RWPE2 (cell line): ENCODE measurements at places on chromosomes 12 and 14.
A peak's percentile ranks its signal among the peaks of the same experiment; 100 is the strongest.

- no peak for DNase-seq
Observed at GRCh38 chr14:23119363-23120327, 590 bp upstream of the CEBPE start.

DNA sequence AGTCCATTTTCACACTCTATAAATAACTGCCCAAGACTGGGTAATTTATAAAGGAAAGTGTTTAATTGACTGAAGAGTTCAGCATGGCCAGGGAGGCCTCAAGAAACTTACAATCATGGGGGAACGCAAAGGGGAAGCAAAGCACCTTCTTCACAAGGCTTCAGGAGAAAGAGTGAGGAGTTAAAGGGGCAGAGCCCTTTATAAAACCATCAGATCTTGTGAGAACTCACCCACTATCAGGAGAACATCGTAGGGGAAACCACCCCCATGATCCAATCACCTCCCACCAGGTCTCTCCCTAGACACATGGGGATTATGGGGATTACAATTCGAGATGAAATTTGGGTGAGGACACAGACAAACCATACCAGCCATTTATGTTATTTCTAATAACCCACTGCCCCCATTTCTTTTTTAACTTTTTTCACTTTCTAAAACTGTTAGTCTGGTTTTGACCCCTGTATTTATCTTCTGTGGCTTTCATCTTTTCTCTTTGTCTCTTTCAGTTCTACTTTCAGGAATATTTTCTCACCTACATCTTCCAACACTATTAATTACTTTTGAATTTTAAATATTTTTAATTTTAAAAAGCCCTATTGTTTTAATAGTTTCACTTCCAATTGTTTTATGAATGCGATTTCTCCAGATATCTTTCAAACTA, 44.5 kb downstream of the WDR89 start:
- no peak for DNase-seq

DNA sequence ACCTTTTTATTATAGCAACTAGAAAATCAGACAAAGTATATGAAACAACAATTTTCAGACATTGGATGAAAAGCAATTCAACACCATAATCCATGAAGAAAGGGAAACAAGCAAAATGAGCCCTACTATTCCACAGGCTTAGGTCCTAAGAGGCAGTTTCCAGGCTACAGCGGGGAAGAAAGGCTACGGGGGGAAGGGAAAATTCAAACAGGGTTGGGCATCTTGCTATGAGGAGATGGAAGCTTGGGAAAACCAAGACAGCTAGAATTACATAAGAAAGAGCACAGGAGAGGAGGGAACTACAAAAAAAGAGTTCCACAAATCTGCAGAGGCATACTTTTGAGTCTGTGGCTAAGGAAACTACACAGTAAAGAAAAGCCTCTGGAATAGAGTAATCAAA, 356.0 kb upstream of the CLEC14A start:
- no peak for DNase-seq

DNA sequence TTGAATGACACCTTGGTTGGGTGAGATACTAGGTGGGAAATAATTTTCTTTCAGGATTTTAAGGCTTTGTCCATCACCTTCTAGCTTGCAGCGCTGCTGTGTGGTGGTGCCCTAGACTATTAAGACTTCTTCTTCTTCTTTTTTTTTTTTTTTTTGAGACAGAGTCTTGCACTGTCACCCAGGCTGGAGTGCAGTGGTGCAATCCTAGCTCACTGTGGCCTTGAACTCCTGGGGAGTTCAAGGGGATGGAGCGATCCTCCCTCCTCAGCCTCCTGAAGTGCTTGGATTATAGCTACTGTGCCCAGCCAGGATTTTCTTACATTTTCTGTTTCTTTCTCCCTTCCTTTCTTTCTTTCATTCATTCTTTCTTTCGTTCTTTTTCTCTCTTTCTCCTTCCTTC, 10.3 kb upstream of the MTA1 start:
- no peak for DNase-seq

- no peak for DNase-seq
Observed at GRCh38 chr12:128258866-128259555, 8.0 kb upstream of the TMEM132C start.

- DNase-seq: no peak
Observed at GRCh38 chr14:44287858-44288257, 219.2 kb downstream of the FSCB start.

DNA sequence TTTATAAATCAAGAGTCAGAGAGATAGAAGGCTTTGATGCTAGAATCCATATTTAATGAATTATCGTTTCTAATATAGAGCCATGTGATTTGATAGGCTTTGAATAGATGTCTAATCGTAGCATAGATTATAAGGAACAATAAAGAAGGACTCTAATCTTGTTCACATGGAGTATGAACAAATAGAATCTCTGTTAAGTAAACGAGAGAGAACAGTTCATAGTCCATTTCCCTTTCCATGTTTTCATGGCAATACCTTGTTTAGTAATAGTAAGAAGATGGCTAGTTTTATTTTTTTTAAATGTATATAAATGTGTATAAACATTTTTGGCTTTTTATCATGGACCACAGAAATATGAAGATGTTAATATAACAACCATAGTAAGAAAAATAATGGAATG, 32.3 kb upstream of the RAD51AP1 start:
- no peak for DNase-seq

- no peak for DNase-seq
Observed at GRCh38 chr12:94495445-94496115, 35.9 kb upstream of the CEP83 start.

DNA sequence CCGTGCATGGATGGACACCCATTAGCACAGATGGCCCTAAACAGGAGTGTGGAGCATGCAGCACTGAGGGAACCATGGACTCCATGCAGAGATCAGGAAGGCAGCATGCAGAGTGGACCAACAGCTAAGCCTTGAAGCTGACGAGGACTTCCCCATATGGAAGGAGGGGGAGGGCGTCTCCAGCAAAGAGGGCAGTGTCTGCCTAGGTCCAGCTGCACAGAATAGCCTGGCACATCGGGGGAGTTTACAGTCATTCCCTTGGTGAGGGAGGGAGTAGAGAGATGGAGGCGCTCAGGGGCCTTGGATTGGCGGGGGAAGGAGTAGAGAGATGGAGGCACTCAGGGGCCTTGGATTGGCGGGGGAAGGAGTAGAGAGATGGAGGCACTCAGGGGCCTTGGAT, 64.5 kb downstream of the ANKRD9 start:
- DNase-seq: peak; percentile 37

DNA sequence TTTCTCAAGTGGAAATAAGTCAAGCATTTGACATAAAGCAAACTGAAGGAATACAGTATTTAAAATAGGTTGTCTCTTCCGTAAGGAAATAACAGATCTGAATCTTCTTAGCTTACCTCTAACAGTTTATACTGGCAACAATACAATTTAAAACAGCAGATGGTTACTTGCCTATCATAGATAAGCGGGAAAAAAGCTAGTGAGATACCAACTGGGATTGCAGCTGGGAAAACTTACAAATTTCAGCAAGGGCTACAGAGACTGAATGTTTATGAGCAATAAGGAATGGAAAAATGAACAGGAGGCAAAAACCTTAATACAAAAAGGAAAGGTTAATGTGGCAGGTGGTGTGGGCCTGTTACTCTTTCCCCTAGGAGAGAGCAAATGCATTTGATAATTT, 220.0 kb downstream of the RASSF9 start:
- no peak for DNase-seq

GRCh38 chr14:91912035-91912434, 35.5 kb downstream of the FBLN5 start:
- DNase-seq: no peak

- peak; percentile 51 for DNase-seq
Observed at GRCh38 chr12:75208856-75209811, 505 bp downstream of the KCNC2 start.

DNA sequence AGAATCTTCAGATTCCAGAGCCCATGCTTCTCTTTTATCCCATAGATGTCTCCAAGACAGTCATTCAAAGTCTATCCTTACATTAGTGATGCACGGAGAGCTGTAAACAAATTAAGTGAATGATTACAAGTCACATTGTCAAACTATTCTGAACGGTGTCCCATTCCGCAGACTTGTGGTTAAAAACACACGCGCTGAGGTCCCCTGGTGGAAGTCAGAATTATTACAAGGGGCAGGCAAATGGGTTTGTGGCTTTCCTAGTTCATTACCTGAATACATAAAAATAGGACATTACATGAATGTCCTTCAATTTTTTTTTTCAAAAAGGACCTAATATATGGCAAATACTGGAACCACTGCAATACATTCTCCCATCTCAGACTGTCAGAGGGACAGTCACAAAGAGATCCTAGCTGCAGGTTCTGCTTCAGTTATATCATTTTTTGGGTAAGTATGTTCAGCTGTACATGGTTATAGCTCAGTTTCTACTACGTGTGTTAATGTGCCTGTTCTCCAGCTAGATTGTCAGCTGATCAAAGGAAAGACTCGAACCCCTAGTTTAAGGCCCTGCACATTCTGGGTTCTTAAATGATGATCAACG, 53.1 kb upstream of the STON2 start:
- no peak for DNase-seq

- no peak for DNase-seq
Observed at GRCh38 chr12:117580718-117581062, 219.3 kb upstream of the NOS1 start.

GRCh38 chr14:75886636-75887348, 95.0 kb downstream of the TGFB3 start:
- DNase-seq: no peak

DNA sequence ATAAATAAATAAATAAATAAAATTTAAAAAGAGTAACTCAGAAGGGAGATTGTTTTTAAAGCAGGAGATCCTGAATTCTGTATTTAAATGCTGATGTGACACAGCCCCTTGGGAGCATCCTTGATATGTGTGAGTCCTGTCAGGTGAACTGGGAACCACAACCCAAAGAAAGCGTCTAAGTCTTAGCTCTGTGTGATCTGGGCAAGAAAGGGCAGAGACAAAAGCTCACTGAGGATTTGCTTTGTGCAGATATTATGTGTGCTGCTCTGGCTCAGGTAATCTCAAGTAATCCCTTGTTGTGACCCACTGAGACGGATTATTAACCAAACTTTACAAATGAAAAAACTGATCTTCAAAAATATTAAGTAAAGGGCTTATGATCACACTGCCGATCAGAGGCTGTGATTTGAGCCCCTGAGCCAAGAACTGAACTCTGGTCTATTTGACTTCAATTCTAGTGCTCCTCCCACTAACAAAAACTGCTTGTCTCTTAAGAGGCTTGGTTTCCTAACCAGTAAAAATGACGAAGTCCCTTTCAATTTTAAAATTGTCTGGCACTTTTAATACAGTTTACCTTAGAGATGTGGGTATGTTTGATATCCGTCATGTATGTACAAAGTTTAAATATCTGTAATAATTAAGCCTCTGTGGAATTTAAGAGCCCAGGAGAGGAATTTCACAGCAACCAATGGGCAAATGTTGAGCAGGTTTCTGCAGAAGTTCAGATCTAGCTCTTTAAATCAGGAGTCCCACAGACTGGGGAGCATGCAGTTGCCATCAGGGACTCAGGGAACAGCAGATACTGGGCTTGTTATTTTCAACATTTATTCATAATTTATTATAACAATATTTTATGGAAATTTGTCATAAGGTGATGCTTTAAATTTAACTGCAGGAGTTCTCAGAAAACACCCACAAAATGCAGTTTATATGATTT, 46.1 kb downstream of the CPM start:
- DNase-seq: no peak

DNA sequence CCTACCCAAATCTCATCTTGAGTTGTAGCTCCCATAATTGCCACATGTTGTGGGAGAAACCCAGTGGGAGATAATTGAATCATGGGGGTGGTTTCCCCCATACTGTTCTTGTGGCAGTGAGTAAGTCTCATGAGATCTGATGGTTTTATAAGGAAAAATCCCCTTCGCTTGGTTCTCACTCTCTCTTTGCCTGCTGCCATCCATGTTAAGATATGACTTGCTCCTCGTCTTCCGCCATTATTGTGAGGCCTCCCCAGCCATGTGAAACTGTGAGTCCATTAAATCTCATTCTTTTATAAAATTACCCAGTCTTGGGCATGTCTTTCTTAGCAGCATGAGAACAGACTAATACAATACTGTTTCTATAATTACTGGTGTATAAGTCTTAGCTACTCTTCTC, 6.5 kb upstream of the BCAT1 start:
- DNase-seq: no peak

DNA sequence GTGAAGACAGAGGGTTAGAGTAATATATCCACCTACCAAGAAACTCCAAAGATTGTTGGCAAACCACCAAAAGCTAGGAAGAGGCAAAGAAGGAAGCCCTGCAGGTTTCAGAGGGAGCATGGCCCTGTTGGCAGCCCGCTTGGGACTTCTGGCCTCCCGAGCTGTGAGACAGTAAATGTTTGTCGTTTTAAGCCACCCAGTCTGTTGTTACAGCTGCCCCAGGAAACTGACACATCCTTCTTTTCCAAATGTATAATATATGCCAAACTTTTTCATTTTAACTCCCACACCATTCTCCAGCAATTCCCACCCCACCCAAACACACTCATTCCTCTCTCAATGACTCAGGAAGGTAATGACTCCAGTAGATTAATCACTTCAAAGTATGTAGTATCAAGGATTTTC, 74.0 kb downstream of the RPS29 start:
- DNase-seq: peak; percentile 66

- DNase-seq: no peak
Observed at GRCh38 chr12:9646794-9647781, 22.4 kb upstream of the CLEC2D start.

DNA sequence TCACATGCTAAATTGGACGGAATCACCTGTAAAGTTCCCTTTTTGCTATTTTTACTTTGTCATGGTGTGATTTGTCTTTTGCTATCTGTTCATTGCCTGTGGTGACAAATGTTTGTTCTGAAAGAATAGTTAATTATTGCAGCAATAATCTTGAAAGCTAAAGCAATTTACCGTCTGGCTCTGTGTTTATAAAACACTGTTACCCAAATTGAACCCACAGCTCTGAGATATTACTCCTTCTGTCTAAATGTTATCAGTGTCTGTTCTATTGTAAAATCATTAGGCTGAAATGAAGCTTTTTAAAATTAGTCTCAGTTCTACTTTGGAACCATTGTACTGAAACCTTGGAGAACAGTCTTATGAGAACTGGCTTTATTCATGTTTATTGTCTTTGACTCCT, 42.5 kb downstream of the TMX1 start:
- no peak for DNase-seq

GRCh38 chr12:32558903-32559302, 120.2 kb upstream of the DNM1L start:
- no peak for DNase-seq

DNA sequence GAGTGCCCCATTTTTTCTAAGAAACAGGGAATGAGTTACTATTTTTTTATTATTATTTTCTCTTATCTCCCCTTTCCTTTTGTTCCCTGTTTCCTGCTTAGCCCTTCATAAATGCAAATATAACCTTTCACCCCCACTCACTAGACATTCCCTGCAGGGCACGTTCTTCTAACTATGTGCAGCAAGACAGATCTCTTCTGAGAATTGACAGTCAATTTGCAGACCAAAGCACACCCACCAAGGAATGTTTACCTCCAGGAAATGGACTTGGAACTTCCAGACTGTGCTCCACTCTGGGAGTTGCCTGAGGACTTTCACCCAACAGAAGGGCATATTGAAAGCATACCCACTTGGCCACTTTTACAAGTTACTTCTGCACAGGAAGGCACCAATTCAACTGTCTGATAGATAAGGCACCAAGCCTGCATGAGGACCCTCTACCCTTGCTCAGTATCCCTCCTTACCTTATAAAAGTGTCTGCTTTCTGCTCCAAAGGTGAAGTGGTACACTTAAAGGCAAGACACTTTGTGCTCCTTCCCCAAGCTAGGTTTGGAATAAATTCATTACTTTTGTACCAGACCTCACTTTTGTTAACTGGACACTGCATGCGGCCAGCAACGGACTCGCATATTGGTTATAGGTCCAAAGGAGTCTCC, 6.5 kb downstream of the TAS2R19 start:
- DNase-seq: no peak
